SK-N-SH (cell line): ENCODE measurements at places on chromosomes 16 and 17. TPM values are rescaled to one million over a fixed set of nuclear protein-coding genes. Genes with fewer than 3 reads are reported as not detected.

- no peaks in the 10 kb centered on the region for H3K27me3 ChIP-seq
- DNase-seq: no peak
- H3K27ac ChIP-seq: no peak overlapping the region
- no peaks in the 10 kb centered on the region for H3K4me1 ChIP-seq
- H3K4me3 ChIP-seq: no peak overlapping the region
Observed at GRCh38 chr16:7449306-7449705, 116.7 kb downstream of the RBFOX1 start.

- peak overlapping the region; percentile 47; the same call in 1 of the 2 replicates for H3K27ac ChIP-seq
- peaks cover 8% of the 10 kb centered on the region; the same call in 1 of the 2 replicates for H3K4me1 ChIP-seq
- H3K27me3 ChIP-seq: no peaks in the 10 kb centered on the region
- no peak for DNase-seq
- H3K4me3 ChIP-seq: no peak overlapping the region
Observed at GRCh38 chr16:69481901-69482341, 57.5 kb downstream of the CYB5B start.

- DNase-seq: no peak
- H3K27me3 ChIP-seq: no peaks in the 10 kb centered on the region
- no peak overlapping the region for H3K27ac ChIP-seq
- no peak overlapping the region for H3K4me3 ChIP-seq
- H3K4me1 ChIP-seq: peaks cover 13% of the 10 kb centered on the region
- peaks cover 18% of the 10 kb centered on the region; the same call in 1 of the 2 replicates for H3K36me3 ChIP-seq
Observed at GRCh38 chr17:80851277-80851925, 140.2 kb upstream of the CHMP6 start.

MGAT5B gene
- 10.3 and 13.8 TPM in 2 replicates for polyA plus RNA-seq

PIK3R5 gene
- not detected in 2 replicates for polyA plus RNA-seq

GRCh38 chr17:32567511-32567910, 80.7 kb downstream of the CDK5R1 start:
- H3K27me3 ChIP-seq: no peaks in the 10 kb centered on the region
- no peak for DNase-seq
- no peak overlapping the region for H3K27ac ChIP-seq
- H3K4me3 ChIP-seq: no peak overlapping the region

- DNase-seq: no peak
- peaks cover 36% of the 10 kb centered on the region for H3K36me3 ChIP-seq
- H3K4me1 ChIP-seq: peaks cover 52% of the 10 kb centered on the region
- H3K27ac ChIP-seq: peak overlapping the region; percentile 97
- no peaks in the 10 kb centered on the region for H3K27me3 ChIP-seq
- no peak overlapping the region for H3K4me3 ChIP-seq
Observed at GRCh38 chr17:78704594-78704993, 77.5 kb downstream of the CYTH1 start.

CDK10 gene
- polyA plus RNA-seq: 84.7 and 94.5 TPM in 2 replicates

GRCh38 chr16:63613701-63614100, 1508.2 kb downstream of the CDH11 start:
- no peaks in the 10 kb centered on the region for H3K27me3 ChIP-seq
- DNase-seq: no peak

DNA sequence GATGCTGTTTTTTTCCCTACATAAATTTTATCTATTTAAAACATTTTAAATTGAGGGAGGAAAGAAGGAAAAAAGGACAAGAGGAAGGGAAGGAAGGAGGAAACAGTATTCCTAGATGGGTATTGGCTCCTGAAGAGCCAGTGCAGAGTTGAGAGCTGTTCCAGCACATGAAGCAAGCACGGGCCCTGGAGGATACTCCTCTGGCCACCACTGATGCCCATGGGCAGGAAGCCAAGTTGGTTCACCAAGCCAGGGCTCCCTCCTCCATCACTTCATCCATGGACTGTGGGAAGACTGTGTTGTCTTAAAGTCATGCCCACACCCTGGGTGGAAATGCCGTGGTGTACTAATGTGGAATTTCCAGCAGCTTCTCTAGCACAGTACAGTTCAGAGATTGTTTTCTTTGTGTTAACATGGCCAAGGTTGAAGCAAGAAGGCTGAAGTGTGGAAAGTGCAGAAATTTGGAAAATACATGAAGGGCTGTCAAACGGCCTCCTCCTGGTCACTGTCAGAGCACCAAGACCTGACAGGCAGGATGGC, 23.9 kb upstream of the NOS2 start:
- H3K4me3 ChIP-seq: no peak overlapping the region
- no peaks in the 10 kb centered on the region for H3K27me3 ChIP-seq
- H3K4me1 ChIP-seq: no peaks in the 10 kb centered on the region

- peaks cover 7% of the 10 kb centered on the region for H3K36me3 ChIP-seq
- peak; percentile 99 for DNase-seq
- peak within 1 kb of the TSS; percentile 81 for H3K4me3 ChIP-seq
- peaks cover 11% of the 10 kb centered on the region for H3K4me1 ChIP-seq
Observed at GRCh38 chr16:89873109-89873971, at the start of gene TCF25. Gene TCF25, plus strand, starts transcription at chr16:89873592. Its CDS starts 76 bp downstream, at chr16:89873668.

DNA sequence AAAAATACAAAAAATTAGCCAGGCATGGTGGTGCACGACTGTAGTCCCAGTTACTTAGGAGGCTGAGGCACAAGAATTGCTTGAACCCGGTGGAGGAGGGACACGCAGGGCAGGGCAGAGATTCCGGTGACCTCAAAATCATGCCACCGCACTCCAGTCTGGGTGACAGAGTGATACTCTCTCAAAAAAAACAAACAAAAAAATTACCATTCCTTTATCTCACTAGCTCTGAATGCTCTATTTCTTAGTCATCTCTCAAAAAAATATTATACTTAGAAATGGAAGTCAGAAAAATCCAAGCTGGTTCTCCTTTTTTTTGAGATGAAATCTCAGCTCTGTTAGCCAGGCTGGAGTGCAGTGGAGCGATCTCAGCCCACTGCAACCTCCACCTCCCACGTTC, 40.8 kb downstream of the SPOP start:
- H3K27me3 ChIP-seq: no peaks in the 10 kb centered on the region
- no peaks in the 10 kb centered on the region for H3K4me1 ChIP-seq
- H3K36me3 ChIP-seq: no peaks in the 10 kb centered on the region
- H3K4me3 ChIP-seq: no peak overlapping the region
- DNase-seq: no peak

GRCh38 chr17:944266-944826, 35.2 kb downstream of the NXN start:
- peaks cover 34% of the 10 kb centered on the region for H3K27me3 ChIP-seq
- H3K36me3 ChIP-seq: no peaks in the 10 kb centered on the region
- H3K4me3 ChIP-seq: no peak overlapping the region
- no peak overlapping the region for H3K27ac ChIP-seq
- no peak for DNase-seq

DNA sequence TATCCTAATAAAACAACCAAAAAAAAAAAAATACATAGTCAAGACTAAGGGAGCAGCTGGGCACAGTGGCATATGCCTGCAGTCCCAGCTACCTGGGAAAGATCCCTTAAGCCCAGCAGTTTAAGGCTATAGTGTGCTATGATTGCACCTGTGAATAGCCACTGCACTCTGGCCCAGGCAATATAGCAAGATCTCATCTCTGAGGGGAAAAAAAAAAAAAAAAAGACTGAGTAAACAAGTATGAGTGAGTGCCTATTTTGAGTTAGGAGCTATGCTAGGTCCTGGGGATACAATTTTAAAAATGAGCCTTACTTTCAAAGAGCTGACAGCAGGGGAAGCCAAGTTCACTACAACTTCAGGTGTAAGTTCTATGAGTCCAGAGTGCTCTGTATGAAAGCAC, 55.4 kb downstream of the GRB2 start:
- peaks cover under 1% of the 10 kb centered on the region for H3K36me3 ChIP-seq
- DNase-seq: no peak
- H3K4me1 ChIP-seq: peaks cover 13% of the 10 kb centered on the region; the same call in 1 of the 2 replicates
- H3K27ac ChIP-seq: no peak overlapping the region

- no peak overlapping the region for H3K4me3 ChIP-seq
- no peaks in the 10 kb centered on the region; the same call in 1 of the 2 replicates for H3K4me1 ChIP-seq
- no peaks in the 10 kb centered on the region for H3K27me3 ChIP-seq
- H3K36me3 ChIP-seq: peaks cover 59% of the 10 kb centered on the region
Observed at GRCh38 chr17:46063241-46063640, 64.2 kb downstream of the STH start.

GRCh38 chr17:40351359-40352236, 12.9 kb downstream of the GJD3 start:
- peaks cover 39% of the 10 kb centered on the region for H3K36me3 ChIP-seq
- H3K27ac ChIP-seq: peak overlapping the region; percentile 30; the same call in 1 of the 2 replicates
- H3K27me3 ChIP-seq: no peaks in the 10 kb centered on the region
- no peak overlapping the region; the same call in 1 of the 2 replicates for H3K4me3 ChIP-seq

- H3K27me3 ChIP-seq: no peaks in the 10 kb centered on the region
- no peak overlapping the region; the same call in 1 of the 2 replicates for H3K27ac ChIP-seq
- peak; percentile 71 for DNase-seq
- peaks cover 91% of the 10 kb centered on the region for H3K4me1 ChIP-seq
- H3K36me3 ChIP-seq: no peaks in the 10 kb centered on the region
- H3K4me3 ChIP-seq: no peak overlapping the region
Observed at GRCh38 chr17:77437017-77437416, 296.2 kb downstream of the SEC14L1 start.

DNA sequence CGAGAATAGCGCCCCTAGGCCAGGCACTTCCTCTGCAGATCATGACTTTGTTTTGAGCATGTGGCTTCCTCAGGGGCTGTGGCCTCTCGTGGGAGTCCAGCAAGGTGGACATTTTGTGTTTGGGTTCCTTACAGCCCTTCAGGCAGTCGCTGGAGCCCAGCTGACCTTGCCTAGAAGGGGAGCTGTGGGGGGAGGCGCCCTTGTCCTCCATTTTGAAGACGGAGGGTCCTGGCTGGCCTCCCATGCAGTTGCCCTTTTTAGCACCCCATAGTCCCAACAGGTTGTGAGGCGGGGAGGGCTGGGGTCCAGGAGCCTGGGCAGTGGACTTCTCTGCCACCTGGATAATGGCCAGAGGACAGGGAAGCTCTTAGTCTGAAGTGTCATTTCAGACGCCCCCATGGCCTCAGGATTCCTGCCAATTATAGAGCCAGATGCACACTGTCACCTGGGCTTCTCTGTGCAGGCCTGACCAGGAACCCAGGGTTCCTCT, 1.4 kb downstream of the SOST start:
- H3K27me3 ChIP-seq: no peaks in the 10 kb centered on the region
- H3K36me3 ChIP-seq: no peaks in the 10 kb centered on the region
- peaks cover 6% of the 10 kb centered on the region; the same call in 1 of the 2 replicates for H3K4me1 ChIP-seq
- no peak overlapping the region for H3K27ac ChIP-seq
- H3K4me3 ChIP-seq: no peak overlapping the region
- DNase-seq: no peak

GRCh38 chr17:72872396-72872795, 220.1 kb downstream of the SLC39A11 start:
- peaks cover 8% of the 10 kb centered on the region for H3K4me1 ChIP-seq
- H3K36me3 ChIP-seq: no peaks in the 10 kb centered on the region
- no peak overlapping the region for H3K4me3 ChIP-seq
- no peaks in the 10 kb centered on the region for H3K27me3 ChIP-seq
- no peak for DNase-seq

DNA sequence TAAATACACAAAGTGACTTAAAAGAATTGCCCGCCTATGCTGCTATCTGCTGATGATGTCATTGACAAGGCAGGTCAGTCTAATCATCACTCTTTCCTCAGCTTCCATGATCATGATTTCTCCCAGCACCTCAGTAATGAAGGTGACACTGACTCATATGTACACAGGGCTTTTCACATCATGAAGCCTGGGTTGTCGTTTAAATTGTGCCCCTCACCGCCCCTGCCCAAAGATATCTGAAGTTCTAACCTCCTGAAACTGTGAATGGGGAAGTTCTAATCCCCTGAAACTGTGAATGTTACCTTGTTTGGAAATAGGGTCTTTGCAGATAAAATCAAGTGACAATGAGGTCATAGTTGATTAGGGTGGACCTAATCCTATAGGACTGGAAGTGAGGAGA, 17.4 kb upstream of the GPRC5C start:
- no peak overlapping the region for H3K4me3 ChIP-seq
- no peaks in the 10 kb centered on the region for H3K4me1 ChIP-seq
- no peaks in the 10 kb centered on the region for H3K36me3 ChIP-seq
- no peak overlapping the region for H3K27ac ChIP-seq
- no peak for DNase-seq

DNA sequence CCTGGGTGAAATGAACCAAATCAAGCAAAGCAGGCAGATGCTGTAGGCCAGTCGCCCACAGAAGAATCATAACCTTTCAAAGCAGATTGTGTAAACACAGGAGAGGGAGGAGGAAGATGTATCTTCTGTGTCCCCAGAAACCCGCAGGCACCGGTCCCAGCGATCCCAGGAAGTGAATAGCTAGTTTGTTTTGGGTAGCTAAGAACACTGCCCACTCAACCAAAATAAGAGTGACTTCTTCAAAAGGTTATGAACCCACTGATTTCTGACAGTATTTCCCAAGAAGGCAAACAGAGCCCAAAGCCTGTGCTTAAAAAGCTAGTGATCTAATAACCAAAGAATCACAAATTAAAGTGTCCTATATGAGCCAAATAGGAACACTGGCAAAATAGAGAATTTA, 67.8 kb downstream of the GRIN2A start:
- no peak for DNase-seq
- H3K27me3 ChIP-seq: no peaks in the 10 kb centered on the region
- no peak overlapping the region for H3K4me3 ChIP-seq
- no peak overlapping the region for H3K27ac ChIP-seq

DNA sequence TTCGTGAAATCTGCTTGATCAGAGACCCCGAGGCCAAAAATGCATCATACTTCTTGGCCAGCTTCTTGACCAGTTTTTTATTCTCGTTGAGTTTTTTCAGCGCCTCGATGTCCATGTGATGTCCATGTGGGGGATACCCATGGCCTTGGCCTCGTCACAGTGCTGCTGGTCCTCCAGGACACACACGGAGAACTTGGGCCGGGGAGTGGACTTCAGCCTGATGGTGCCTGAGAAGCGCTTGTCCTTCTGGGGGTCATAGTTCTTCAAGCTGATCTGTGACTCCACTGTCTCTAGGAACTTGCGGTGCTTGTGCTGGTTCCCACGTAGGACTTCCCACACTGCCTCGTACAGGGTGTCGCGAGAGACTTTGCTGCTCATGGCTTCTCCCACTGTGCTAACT, 16.7 kb downstream of the COX4I1 start:
- H3K27me3 ChIP-seq: peaks cover 79% of the 10 kb centered on the region
- H3K4me3 ChIP-seq: no peak overlapping the region
- no peak for DNase-seq
- H3K4me1 ChIP-seq: no peaks in the 10 kb centered on the region
- H3K36me3 ChIP-seq: no peaks in the 10 kb centered on the region
- H3K27ac ChIP-seq: no peak overlapping the region

DNA sequence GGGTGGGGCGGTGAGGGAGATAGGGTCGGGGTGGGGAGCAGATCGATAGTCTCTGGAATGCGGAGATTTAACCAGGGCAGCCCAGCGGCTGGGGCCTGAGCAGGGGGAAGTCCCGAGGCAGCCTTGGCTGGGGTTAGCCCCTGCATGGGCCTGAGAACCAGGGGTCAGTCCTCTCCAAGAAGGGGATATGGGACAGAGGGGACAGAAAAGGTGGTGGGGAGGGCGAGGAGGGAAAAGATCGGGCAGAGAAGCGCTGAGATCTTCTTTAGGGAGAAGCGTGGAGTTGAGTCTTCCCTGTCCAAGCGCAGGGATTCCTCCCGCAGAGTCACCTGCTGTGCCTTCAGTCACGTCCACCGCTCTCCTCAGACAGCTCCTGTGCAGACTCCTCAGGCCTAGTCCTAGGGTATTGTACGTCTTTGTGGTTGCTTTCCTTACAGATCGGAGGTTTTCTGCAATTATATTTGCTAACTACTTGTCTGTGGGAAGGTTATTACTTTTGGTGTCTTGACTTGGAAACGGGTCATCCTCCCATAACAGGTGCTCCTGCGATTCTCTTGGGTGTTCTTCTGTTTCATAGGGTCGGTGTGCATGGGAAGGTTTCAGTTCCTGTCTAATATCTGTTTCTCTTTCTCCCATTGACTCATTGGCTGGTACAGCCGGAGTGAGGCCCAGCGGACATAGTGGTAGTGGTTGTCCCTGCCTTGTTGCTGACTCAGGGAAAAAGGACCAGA, 952 bp downstream of the CD300A start:
- no peak overlapping the region for H3K4me3 ChIP-seq
- no peak for DNase-seq
- H3K36me3 ChIP-seq: no peaks in the 10 kb centered on the region

LLGL2 gene
- polyA plus RNA-seq: 4.4 and 6.7 TPM in 2 replicates

NPIPA3 gene
- polyA plus RNA-seq: 0.26 and 0.92 TPM in 2 replicates

TRIM72 gene
- under 0.01 TPM in 1 of 2 replicates, not detected in the other for polyA plus RNA-seq
